ENCODE measurements at places on chromosomes 3 and 15. TPM values are rescaled to one million over a fixed set of nuclear protein-coding genes. Genes with fewer than 3 reads are reported as not detected.

DNA sequence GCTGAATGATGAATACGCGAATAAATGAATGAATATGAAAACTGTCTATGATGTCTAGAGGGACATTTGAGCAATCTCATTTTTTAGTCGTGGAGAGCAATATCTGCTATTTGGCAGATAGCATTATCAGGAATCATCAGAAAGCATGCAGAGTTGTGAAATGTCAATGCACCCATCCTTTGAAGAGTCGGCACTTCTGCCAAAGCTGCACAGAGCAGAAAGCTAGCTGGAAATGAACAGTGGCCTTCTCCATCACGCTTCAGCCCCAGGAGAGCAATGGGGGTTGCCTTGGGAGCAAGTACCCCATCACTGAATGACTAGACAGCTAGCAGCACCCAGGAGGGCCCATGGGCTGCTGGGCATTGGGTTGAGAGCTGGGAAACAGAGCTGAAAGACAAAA, 69.1 kb upstream of the PROK2 start:
- no peaks in the 10 kb centered on the region for H3K36me3 ChIP-seq
- no peak overlapping the region for H3K27ac ChIP-seq
- DNase-seq = no peak
- no peaks in the 10 kb centered on the region for H3K27me3 ChIP-seq
- H3K4me3 ChIP-seq = no peak overlapping the region
- H3K4me1 ChIP-seq = no peaks in the 10 kb centered on the region

DNA sequence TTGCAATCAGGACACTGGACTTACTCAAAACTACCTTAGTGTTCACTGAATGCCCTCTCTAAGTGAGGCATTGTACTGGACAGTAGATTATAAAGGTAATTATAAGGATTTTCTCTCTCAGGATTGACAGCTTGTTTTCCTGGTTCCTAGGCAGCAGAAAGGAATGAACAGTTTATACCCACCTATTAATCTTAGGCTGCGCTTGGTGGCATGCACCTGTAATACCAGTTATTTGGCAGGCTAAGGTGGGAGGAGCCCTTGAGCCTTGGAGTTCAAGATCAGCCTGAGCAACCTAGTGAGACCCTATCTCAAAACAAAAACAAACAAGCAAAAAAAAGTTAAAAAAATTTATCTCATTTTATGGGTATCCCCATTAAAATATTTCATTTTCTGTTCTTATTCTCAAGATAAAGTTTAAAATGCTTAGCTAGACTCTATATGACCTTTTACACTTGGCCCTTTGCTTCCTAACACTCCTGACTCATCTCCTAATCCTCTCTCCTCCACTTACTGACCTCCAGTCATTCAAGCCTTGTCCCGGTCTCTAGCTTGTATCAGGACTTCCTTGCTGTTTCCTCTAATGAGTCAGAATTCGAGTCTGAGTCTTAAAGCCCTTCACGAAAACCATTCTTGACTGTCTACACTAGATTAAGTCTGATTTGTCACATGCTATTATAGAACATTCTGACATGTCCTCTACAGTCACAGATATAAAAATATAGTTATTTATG, 348.6 kb downstream of the NLGN1 start:
- H3K4me1 ChIP-seq = no peaks in the 10 kb centered on the region
- no peaks in the 10 kb centered on the region for H3K36me3 ChIP-seq
- DNase-seq = no peak
- H3K4me3 ChIP-seq = no peak overlapping the region
- no peaks in the 10 kb centered on the region for H3K27me3 ChIP-seq

- H3K27ac ChIP-seq = no peak overlapping the region
- no peaks in the 10 kb centered on the region for H3K4me1 ChIP-seq
- no peak for DNase-seq
- H3K4me3 ChIP-seq = no peak overlapping the region
Observed at GRCh38 chr3:151946606-151947005, 73.2 kb downstream of the SUCNR1 start.

CLDN18 gene
- not detected for total RNA-seq

HGD gene
- total RNA-seq = not detected

SPSB4 gene
- 0.41 TPM for total RNA-seq

All from thoracic aorta (tissue), 2 donors.